Effector CD4-positive, alpha-beta T cell (primary cell): ENCODE measurements at places on chromosomes 16 and 17.

GRCh38 chr17:44266402-44267164, 1.4 kb downstream of the SLC4A1 start:
- DNase-seq: no peak

- no peak for DNase-seq
Observed at GRCh38 chr17:18992454-18993130, 12.0 kb downstream of the FAM83G start.

GRCh38 chr17:48925991-48926342, 17.8 kb downstream of the UBE2Z start:
- no peak for DNase-seq

- no peak for DNase-seq
Observed at GRCh38 chr16:19745286-19746010, 27.4 kb downstream of the IQCK start.

GRCh38 chr17:55451758-55452138, 30.1 kb upstream of the MMD start:
- no peak for DNase-seq

DNA sequence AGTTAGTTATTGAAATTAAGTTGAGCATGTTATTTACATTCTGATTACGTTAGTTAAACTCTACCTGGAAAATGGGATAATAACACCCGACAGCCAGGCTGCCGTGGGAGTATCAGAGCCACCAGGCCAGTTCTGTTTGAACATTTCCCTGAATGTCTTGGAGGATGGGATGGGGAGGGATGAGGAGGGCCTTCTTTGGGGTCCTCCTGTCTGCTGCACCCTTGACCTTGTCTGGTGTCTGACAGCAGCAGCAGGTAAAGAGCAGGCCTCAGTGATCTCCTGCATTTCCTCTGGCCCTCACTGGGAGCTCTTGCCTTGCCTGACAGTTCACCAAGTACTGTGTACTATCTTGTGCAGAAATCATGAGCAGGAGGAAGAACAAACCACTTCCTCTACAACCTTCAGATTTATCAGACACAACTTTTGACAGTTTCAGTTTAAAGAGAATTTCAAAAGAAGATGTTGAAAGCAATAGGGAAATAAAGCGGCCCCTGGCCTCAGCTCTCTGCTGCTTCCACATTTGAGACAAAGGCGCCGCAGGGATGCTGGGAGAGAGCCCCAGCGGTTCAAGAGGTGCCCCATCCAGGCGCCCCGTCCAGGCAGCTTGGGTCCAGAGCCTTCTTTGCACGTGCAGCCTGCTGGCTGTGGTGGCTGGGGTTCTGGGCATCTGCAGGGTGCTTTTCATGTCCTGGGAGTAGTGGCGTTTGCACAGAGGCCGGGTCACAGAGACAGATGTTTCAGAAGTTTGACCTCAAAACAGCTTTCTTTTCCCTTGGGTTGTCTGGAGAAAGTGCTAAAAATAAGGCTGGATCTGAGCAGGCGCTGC, 25.3 kb downstream of the CMIP start:
- DNase-seq: peak; percentile 16
